ENCODE measurements at places on chromosomes 3 and 15.

GRCh38 chr3:124627501-124627908 is 102.7 kb upstream of the UMPS start:
- no peak overlapping the region for H3K4me3 ChIP-seq
- no peaks in the 10 kb centered on the region for H3K36me3 ChIP-seq
- H3K27ac ChIP-seq: no peak overlapping the region
- H3K27me3 ChIP-seq: no peaks in the 10 kb centered on the region
- no peaks in the 10 kb centered on the region for H3K4me1 ChIP-seq
- DNase-seq: no peak

- no peak overlapping the region for H3K4me3 ChIP-seq
- H3K36me3 ChIP-seq: no peaks in the 10 kb centered on the region
- peak; percentile 24 for DNase-seq
- H3K4me1 ChIP-seq: peaks cover 6% of the 10 kb centered on the region
Observed at GRCh38 chr3:172194702-172195406, 155.5 kb downstream of the FNDC3B start.

DNA sequence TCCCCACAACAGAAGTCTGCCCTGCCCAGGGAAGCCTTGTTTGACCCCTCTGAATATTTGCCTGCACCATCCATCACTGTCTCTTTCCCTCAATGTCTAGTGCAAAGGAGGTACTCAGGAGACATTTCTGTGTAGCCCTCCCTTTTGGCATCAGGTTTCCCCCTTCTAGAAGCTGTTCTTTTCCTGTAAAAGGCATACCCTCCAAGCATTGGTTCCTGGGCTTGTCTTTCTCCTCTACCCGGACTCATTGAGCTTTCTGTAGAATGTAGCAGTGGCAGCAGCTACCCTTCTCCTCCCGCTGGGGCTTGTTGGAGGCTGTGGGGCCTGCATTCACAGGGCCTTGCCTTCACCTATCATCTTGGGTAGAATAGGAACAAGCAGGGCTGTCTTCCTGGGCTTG is 63.5 kb downstream of the CTDSPL start:
- H3K4me3 ChIP-seq: no peak overlapping the region
- H3K36me3 ChIP-seq: no peaks in the 10 kb centered on the region
- H3K4me1 ChIP-seq: no peaks in the 10 kb centered on the region
- no peak overlapping the region for H3K27ac ChIP-seq

DNA sequence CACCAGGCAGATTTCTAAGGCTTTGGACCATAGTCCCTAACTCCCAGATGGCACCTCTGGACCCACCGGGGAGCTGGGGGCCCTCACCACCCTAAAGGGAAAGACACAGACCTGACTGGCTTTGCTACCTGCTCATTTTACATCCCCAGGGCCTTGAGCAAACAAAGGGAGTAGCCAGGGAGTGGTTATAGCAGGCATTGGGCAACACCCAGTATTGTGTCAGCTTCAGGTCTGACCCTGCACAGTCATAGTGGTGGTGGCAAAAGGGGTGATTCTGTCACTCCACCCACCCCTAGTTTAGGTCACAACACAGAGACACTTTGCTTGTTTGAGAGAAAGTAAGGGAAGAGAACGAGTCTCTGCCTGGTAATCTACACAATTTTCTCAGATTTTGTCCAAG is 352.5 kb downstream of the DIPK2A start:
- H3K4me3 ChIP-seq: no peak overlapping the region
- no peaks in the 10 kb centered on the region for H3K4me1 ChIP-seq
- no peaks in the 10 kb centered on the region for H3K27me3 ChIP-seq
- no peak overlapping the region for H3K27ac ChIP-seq
- no peaks in the 10 kb centered on the region for H3K36me3 ChIP-seq
- DNase-seq: no peak

DNA sequence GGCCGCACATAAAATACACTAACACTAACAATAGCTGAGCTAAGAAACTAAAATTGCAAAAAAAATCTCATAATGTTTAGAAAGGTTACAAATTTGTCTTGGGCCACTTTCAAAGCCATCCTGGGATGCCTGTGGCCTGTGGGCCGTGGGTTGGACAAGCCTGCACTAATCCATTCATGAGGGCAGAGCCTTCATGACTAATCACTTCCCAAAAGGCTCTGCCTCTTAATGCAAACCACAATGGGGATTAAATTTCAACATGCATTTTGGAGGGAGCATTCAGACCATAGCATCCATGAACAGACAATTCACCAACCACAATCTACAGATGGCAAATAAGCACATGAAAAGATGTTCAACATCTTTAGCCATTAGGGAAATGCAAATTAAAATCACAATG is 128.2 kb downstream of the SUCLG2 start:
- no peak overlapping the region for H3K27ac ChIP-seq
- DNase-seq: no peak
- no peak overlapping the region for H3K4me3 ChIP-seq
- peaks cover 17% of the 10 kb centered on the region for H3K36me3 ChIP-seq
- no peaks in the 10 kb centered on the region for H3K4me1 ChIP-seq

DNA sequence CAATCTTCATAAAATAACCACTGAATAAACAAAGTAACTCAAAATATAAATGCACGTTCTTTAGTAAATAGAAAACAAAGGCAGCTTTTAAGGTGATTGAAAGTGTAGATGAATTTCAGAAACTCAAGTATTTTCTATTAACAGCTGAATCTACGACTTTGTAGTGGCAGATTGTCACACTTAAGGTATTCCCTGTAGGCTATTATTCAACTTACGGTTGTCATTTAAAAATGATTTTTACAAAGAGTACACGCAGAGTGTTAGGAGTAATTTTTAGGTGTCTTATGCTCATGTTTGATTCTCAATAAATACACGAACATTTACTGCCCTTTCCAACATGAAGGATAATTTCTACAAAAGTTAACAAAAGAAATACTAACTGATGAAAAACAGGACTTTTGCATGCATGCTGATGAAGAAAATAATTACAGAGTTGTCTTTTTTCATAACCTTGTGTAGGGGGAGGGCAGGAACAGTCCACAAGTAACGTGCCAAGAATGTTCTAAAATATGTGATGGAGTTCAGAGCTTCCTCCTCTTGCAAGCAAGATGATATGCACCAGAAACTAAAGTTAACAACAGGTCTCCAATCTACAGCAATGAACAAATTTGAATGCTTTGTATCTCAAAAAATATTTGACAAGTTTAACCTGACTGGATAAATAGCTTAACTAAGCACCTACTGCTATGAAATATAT is 16.7 kb downstream of the DCBLD2 start:
- H3K4me1 ChIP-seq: no peaks in the 10 kb centered on the region
- H3K27ac ChIP-seq: no peak overlapping the region
- H3K36me3 ChIP-seq: no peaks in the 10 kb centered on the region
- no peak for DNase-seq
- no peak overlapping the region for H3K4me3 ChIP-seq
- no peaks in the 10 kb centered on the region for H3K27me3 ChIP-seq

- no peaks in the 10 kb centered on the region for H3K36me3 ChIP-seq
- H3K27me3 ChIP-seq: no peaks in the 10 kb centered on the region
- no peaks in the 10 kb centered on the region for H3K4me1 ChIP-seq
- H3K4me3 ChIP-seq: no peak overlapping the region
- no peak overlapping the region for H3K27ac ChIP-seq
Observed at GRCh38 chr15:29345549-29346525, 76.2 kb upstream of the NSMCE3 start.

DNA sequence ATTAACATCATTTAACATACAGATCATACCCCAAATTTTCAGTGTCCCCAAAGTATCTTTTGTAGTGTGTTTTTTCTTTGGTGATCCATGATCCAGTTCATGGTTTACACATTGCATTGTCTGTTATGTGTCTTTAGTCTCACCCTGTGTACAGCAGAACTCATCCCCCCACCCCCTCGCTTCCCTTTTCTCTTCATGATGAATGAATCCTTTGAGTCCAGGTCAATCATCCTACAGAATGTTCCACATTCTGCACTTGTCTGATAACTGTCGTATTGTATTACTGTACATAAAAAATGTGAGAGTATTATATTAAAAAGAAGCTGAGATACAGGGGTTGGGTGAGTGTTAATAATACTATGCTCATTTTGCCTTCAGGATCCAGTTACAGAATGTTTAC is 14.6 kb upstream of the NIT2 start:
- H3K4me1 ChIP-seq: peaks cover 4% of the 10 kb centered on the region
- no peak overlapping the region for H3K27ac ChIP-seq
- no peak overlapping the region for H3K4me3 ChIP-seq
- DNase-seq: no peak
- peaks cover 17% of the 10 kb centered on the region for H3K36me3 ChIP-seq
- H3K27me3 ChIP-seq: no peaks in the 10 kb centered on the region

DNA sequence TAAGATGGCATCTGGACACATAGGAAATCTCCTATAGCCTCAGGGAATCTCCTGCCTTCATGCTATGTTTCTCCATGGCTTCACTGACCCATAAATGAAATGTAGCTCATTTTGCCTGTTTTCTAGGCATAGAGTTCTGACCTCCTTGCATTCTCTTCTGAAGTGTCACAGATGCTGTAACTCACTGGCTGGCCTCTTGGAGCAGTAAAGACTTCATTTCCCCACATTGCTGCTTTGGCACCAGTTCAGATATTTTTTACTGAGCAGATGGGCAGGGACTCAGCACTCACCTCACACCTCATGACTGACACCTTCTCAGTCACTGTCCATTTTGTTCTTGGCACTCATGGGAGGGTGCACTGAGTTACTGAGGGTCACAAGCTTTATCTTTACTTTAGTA is 286.7 kb upstream of the TGFBR2 start:
- no peaks in the 10 kb centered on the region for H3K27me3 ChIP-seq
- H3K4me3 ChIP-seq: no peak overlapping the region

- no peak overlapping the region for H3K27ac ChIP-seq
- H3K4me1 ChIP-seq: peaks cover 8% of the 10 kb centered on the region
- DNase-seq: no peak
- H3K4me3 ChIP-seq: no peak overlapping the region
- H3K27me3 ChIP-seq: no peaks in the 10 kb centered on the region
Observed at GRCh38 chr3:130925628-130926027, 31.7 kb downstream of the ATP2C1 start.

DNA sequence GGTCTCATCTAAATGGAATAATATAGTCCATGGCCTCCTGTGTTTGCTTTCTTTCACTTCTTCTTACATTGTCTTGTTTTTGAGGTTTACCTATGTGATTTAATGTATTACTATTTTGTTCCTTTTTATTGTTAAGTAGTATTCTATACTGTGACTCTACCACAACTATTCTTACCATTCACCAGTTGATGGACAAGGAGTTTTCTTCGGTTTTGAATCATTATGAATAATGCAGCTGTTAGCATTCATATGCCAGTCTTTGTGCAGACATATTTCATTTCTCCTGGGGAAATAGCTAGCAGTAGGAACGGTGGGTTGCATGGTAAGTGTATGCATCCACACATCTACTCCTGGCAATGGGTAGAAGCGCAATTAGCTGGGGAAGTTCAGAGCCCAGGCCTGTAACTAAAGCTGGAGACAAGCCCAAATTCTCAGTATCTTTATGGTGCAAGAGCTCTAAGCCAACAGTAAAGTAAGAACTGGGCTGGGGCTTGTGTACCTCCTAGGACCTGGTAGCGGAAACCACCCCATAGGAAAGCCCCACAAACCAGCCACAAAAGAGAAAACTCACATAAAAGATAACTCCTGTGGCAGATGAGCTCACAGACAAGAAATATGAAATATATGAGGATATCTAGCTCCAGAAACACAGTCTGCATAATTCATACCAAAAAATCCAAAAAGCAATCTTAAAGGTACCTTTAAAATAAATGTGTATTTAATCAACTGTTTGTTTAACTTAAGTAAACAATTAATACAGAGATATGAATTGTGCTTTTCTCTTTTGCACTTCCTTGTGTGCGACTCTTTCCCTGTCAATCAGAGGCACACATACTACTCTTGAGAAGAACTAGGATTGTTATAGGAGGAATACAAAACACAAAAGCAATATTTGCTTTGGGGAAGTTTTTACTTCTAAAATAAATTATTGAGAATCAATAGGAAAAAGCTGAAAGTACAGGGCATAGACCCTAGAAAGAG is 2.7 kb upstream of the CSTA start:
- DNase-seq: no peak
- no peak overlapping the region for H3K4me3 ChIP-seq
- no peaks in the 10 kb centered on the region for H3K4me1 ChIP-seq
- no peak overlapping the region for H3K27ac ChIP-seq
- H3K27me3 ChIP-seq: peaks cover 2% of the 10 kb centered on the region

GRCh38 chr3:97495896-97496295 is 268.7 kb upstream of the ARL6 start:
- no peaks in the 10 kb centered on the region for H3K4me1 ChIP-seq
- no peak for DNase-seq
- H3K36me3 ChIP-seq: no peaks in the 10 kb centered on the region
- H3K4me3 ChIP-seq: no peak overlapping the region

DNA sequence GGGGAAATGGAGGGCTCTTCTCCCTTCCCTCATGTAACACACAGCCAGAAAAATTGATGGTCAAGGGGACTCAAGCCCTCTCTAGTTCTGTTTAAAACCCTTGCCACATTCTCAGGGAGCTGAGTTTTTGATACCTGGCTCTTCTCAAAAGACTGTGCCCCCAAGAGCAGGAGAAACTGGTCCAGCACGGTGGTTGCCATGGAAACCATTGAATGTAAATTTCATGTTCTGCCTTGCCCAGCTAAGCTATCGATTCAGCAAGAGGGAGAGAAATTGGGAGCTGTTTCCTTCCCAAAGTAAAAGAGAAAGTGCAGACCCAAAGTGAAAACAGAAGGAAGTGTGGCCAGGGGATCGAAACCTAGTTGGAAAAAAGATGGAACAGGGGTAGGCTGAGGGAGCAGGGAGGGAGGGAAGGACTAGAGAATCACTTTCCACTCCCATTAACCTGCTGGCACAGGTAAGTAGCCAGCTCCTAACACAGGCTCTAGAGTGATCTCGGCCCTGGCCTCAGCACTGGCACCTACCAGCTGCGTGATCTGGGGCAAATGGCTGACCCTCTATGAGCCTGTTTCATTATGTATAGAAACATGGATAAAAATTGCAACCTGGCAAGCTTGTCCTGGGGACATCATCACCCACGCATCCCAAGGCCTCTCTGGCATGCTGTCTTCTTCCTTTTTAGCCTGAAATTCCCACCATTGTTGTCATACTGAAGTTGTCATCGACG is 140.9 kb downstream of the TPRA1 start:
- H3K36me3 ChIP-seq: no peaks in the 10 kb centered on the region
- DNase-seq: no peak
- H3K27me3 ChIP-seq: no peaks in the 10 kb centered on the region
- H3K4me1 ChIP-seq: no peaks in the 10 kb centered on the region
- H3K27ac ChIP-seq: no peak overlapping the region
- H3K4me3 ChIP-seq: no peak overlapping the region
